Liver (tissue), 10 donors: ENCODE measurements at places on chromosomes 3 and 15. TPM values are rescaled to one million over a fixed set of nuclear protein-coding genes. Genes with fewer than 3 reads are reported as not detected.

Gene NEO1
- 5.6 TPM for total RNA-seq

DNA sequence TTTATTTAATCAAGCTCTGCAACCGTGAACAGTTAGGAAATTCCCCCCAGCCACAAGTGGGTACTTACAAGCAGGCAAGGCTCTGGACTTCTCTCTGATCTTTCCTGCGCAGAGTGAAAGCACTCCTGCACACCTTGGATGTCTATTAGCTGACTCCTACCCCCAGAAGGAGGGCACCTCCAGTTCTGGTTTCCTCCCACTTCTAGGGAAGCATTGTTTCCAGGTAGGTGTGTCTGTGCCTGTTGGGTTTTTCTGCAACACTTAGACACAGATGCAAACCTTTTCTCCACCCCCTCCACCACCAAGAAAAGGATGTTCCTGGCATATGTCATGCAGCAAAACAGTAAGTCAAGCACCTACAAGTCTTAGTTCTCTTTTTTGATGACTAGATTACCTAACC lies at the start of gene ZBED2:
TSS of gene ZBED2 (minus strand) at position 115 of the 400 bp plus-strand sequence. CDS start 1,145 bp downstream, outside the sequence.
- H3K27ac ChIP-seq = no peak within 1 kb of the TSS
- no peak within 1 kb of the TSS for H3K4me3 ChIP-seq
- H3K27me3 ChIP-seq = no peaks in the 10 kb centered on the region
- DNase-seq = no peak
- H3K4me1 ChIP-seq = no peaks in the 10 kb centered on the region
- no peaks in the 10 kb centered on the region for H3K36me3 ChIP-seq

- DNase-seq = no peak
- no peaks in the 10 kb centered on the region for H3K36me3 ChIP-seq
- no peaks in the 10 kb centered on the region for H3K4me1 ChIP-seq
- H3K4me3 ChIP-seq = no peak overlapping the region
- no peaks in the 10 kb centered on the region for H3K27me3 ChIP-seq
Observed at GRCh38 chr15:82875411-82876003, 66.1 kb downstream of the WHAMM start.

DNA sequence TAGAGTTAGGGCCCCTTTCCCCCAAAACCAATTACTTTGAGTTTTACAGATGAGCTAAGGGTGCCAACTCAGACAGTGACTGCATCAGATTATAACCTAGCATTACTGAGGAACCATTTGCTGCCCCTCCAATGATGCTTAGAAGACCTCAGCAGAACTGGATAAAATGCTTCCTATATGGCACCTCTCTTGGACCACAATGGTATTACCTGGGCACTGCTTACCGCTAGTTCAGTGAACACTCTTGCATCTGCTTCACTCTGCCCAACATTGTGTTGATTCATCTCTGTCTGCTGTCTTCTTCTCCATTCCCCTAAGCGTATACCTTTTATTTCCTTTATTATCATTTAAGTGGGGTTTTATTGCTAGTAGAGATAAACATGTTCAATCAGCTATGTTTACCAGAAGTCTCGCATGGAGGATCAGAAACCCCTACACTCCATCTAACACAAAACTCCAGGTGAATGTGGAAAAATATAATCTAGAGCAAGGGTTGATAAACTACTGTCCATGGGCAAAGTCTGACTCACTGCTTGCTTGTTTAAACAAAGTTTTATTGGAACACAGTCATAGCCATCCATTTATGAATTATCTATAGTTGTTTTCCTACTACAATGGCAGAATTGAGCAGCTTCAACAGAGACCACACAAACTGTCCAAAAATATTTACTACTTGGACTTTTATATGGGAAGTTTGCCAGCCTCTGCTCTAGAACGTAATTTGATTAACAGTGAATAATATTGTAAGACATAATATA lies 100.2 kb upstream of the PTX3 start:
- H3K4me1 ChIP-seq = no peaks in the 10 kb centered on the region
- H3K27me3 ChIP-seq = no peaks in the 10 kb centered on the region
- no peak overlapping the region for H3K4me3 ChIP-seq
- H3K27ac ChIP-seq = no peak overlapping the region
- no peak for DNase-seq

GRCh38 chr3:181567311-181568075 lies 144.2 kb upstream of the SOX2 start:
- no peaks in the 10 kb centered on the region for H3K36me3 ChIP-seq
- H3K27me3 ChIP-seq = no peaks in the 10 kb centered on the region
- no peak overlapping the region for H3K27ac ChIP-seq
- DNase-seq = no peak
- H3K4me1 ChIP-seq = no peaks in the 10 kb centered on the region

DNA sequence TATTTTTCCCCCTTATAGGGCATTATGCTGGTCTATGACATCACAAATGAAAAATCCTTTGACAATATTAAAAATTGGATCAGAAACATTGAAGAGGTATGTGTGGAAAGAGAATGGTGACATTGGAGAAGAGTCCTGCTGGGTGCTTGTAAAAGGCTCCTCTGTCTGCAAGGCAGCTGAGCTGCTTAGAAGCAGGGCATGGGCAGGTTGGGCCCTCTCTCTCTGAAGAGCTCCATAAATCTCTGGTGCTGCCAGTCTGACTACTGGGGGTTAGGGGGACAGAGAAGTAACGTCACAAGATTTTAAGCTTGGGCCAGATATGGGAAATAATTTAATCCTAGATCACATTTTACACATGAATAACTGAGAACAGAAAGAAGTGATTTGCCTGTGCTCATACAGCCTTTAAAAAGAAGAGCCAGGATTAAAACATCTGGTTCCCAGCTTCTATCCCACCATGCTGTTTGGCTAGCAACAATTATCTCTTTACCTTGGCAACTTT lies 21.9 kb upstream of the APH1B start:
- H3K27ac ChIP-seq = no peak overlapping the region
- peaks cover 7% of the 10 kb centered on the region for H3K36me3 ChIP-seq
- no peaks in the 10 kb centered on the region for H3K4me1 ChIP-seq
- DNase-seq = no peak
- H3K27me3 ChIP-seq = no peaks in the 10 kb centered on the region
